ENCODE measurements at places on chromosomes 12 and 14. TPM values are rescaled to one million over a fixed set of nuclear protein-coding genes. Genes with fewer than 3 reads are reported as not detected.

CLEC1B gene
- not detected for total RNA-seq

NRXN3 gene
- not detected for total RNA-seq

C12orf50 gene
- total RNA-seq, result 0.07 TPM

TBX3 gene
- total RNA-seq, result not detected

TEX52 gene
- total RNA-seq, result 0.20 TPM

Measured in activated naive CD4-positive, alpha-beta T cell treated with anti-CD3 and anti-CD28 coated beads, Interleukin-2, amount 50 U/mL, for 72 hours (primary cell).